Mesothelial cell of epicardium (in vitro differentiated cells): ENCODE measurements at places on chromosomes 1 and 21. TPM values are rescaled to one million over a fixed set of nuclear protein-coding genes. Genes with fewer than 3 reads are reported as not detected.
A peak's percentile ranks its signal among the peaks of the same experiment; 100 is the strongest.

Gene SDHC
- 141 to 147 TPM (median 145 TPM) in 3 replicates for total RNA-seq

Gene KIF2C
- total RNA-seq, result 17.1 to 20.4 TPM (median 18.2 TPM) in 3 replicates

Gene MIS18A
- total RNA-seq, result 18.9 to 19.8 TPM (median 19.0 TPM) in 3 replicates

DNA sequence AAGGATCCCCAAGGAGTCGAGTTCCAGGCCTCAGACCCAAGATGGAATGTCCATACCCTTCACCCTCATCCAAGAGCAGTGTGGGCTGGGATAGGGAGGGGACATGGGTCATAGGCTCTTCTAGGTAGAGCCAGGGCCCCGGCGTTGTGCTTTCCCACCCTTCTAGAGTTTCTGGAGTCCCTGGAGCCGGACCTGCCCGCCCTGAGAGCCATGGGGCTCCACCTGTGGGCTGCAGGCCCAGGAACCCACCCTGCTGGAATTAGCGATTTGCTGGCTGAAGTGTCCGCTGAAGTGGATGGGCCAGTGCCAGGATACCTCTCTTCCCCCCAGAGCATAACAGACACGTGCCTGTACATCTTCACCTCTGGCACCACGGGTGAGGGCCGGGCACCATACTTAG is 1.1 kb downstream of the SLC27A3 start:
- no peak for DNase-seq
- H3K4me3 ChIP-seq, result peak overlapping the region; percentile 78
- peaks cover 21% of the 10 kb centered on the region for H3K4me1 ChIP-seq
- peak overlapping the region; percentile 85 for H3K27ac ChIP-seq
- peaks cover 2% of the 10 kb centered on the region for H3K36me3 ChIP-seq

DNA sequence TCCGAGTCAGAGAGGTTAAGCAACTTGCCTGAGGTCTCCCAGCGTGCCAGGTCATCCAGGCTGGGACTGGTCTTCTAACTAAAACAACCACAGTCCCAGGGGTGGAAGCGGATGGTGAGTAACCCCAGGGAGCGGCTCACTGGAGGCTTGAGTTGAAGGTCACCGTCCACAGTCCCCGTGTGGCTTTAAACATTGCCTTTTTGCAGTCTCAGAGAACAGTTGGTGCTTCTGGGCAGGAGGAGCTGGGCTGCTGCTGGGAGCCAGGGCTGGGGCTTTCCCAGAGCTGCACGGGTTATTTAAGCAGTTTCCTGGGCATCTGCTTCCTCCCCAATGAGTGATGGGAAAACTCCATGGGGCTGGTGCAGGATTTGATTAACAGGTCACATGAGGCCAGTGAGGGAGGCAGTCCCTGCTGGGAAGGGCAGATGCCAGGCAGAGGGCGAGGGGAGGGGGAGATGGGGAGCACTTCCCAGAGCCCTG is 12.3 kb downstream of the ARHGEF10L start:
- H3K27ac ChIP-seq, result peak overlapping the region; percentile 89
- DNase-seq, result no peak
- H3K4me3 ChIP-seq, result no peak overlapping the region
- no peaks in the 10 kb centered on the region for H3K36me3 ChIP-seq
- H3K4me1 ChIP-seq, result peaks cover 25% of the 10 kb centered on the region

- H3K36me3 ChIP-seq, result no peaks in the 10 kb centered on the region
- no peak overlapping the region for H3K4me3 ChIP-seq
- H3K4me1 ChIP-seq, result no peaks in the 10 kb centered on the region
- no peak overlapping the region for H3K27ac ChIP-seq
Measured at GRCh38 chr1:215200121-215200520, 117.6 kb downstream of the KCNK2 start.
